ENCODE measurements at places on chromosomes 4 and X. TPM values are rescaled to one million over a fixed set of nuclear protein-coding genes. Genes with fewer than 3 reads are reported as not detected.

Gene SH2D1A
- total RNA-seq, result not detected

Gene SATL1
- total RNA-seq, result 3.1 TPM

Gene MAGEC3
- total RNA-seq, result 0.63 TPM

Gene CNGA1
- total RNA-seq, result not detected

Gene POF1B
- total RNA-seq, result not detected

Gene PPEF2
- not detected for total RNA-seq

Gene GPR50
- not detected for total RNA-seq

All from parietal lobe (tissue), 2 donors.